ENCODE measurements at places on chromosomes 11 and 22. TPM values are rescaled to one million over a fixed set of nuclear protein-coding genes. Genes with fewer than 3 reads are reported as not detected.

GRCh38 chr11:131687291-131688047 is 317.1 kb downstream of the NTM start:
- DNase-seq: no peak

GRCh38 chr11:96156379-96156722 is 186.6 kb downstream of the MAML2 start:
- no peak for DNase-seq

- no peak for DNase-seq
Measured at GRCh38 chr22:29108137-29108536, 35.3 kb downstream of the KREMEN1 start.

DNA sequence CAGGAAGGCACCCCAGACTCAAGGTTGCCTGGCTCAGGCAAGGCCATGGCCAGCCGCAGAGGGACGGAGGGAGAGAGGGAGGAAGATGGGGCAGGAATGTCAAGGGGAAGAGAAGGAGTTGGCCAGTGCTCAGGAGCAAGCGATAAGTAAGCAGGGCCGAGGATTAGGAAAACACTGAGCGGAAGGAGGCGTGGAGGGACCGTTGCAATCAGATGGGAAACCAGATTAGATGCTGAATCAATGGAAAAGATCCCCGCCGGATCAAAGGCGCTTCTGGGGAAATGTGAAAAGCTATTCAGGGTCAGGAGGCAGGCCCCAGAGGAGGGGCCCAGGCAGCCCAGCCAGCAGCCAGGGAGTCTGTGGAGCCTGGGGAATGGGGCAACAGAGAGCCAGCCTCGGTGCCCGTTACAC is 26.6 kb upstream of the MYEOV start:
- no peak for DNase-seq

Gene CREB3L1
- total RNA-seq: 21.6 TPM

Gene LRRN4CL
- total RNA-seq: 0.44 TPM
